H9 (cell line): ENCODE measurements at places on chromosomes 7 and 10. TPM values are rescaled to one million over a fixed set of nuclear protein-coding genes. Genes with fewer than 3 reads are reported as not detected.

The STEAP4 gene
- not detected in 2 replicates for total RNA-seq

The RINT1 gene
- 20.8 and 21.5 TPM in 2 replicates for total RNA-seq

The LIPJ gene
- total RNA-seq = not detected in 2 replicates

The FFAR4 gene
- total RNA-seq = not detected in 2 replicates

The FANK1 gene
- total RNA-seq = 0.39 and 0.68 TPM in 2 replicates

The TMEM176A gene
- total RNA-seq = not detected in 2 replicates

The STRA8 gene
- total RNA-seq = not detected in 2 replicates

The PIP gene
- total RNA-seq = not detected in 2 replicates

The PTPRN2 gene
- 5.2 and 5.7 TPM in 2 replicates for total RNA-seq

The LRRC18 gene
- total RNA-seq = not detected in 2 replicates
